ENCODE measurements at places on chromosomes 2 and 18.

DNA sequence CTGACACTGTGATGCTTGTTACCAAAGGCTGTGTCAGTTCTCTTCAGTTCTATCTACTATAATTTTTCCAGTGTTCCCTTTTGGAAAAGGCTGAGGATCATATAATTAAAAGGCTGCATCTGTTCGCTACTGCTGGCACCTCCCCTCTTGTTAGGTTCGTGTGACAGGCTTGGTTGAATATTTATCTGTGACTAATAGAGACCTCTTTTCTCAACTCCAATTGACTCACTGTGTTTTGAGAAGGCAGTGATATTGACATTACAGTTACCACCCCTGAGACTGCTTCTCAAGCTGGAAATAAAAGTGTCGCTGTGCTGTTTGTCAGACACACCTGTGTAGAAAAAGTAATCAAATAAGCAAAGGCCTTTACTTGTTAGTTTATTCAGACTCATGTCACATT lies 205.5 kb upstream of the KCNH7 start:
- no peak for DNase-seq

DNA sequence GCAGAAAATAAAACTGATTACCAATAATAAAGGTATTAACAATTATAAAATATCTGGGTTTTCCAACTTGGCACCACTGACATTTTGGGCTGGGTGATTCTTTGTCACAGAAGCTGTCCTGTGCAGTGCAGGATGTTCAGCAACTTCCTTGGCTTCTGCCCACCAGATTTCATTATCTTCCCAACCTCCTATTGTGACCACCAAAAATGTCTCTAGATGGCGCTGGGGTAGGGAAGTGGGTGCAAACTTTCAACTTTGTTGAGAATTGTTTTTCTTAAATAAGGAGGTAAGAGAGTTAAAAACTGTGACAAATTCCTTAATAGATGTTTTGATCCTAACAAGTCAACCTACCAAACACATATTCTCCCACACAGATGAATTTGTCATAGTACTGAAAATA lies 90.1 kb downstream of the GAREM1 start:
- DNase-seq, result no peak

DNA sequence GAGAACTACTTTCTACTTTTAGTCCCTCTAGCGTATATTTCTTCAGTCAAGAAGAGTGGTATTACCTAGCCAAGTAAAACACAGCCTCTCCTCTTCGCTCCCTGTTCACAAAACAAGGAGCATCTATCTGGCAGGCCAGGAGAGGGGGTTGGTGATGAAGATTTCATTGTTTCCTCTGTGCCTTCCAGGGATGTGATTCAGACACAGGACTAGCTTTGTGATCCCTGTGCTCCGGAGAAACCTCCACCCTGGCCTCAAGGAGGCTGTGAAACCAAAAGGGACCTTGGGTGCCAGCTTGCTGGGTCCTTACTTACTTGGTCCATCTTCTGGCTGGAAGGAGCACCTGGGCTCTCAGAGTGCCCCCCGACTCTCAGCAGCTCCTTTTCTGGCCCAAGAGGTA lies 5.7 kb downstream of the RHOB start:
- DNase-seq, result no peak

DNA sequence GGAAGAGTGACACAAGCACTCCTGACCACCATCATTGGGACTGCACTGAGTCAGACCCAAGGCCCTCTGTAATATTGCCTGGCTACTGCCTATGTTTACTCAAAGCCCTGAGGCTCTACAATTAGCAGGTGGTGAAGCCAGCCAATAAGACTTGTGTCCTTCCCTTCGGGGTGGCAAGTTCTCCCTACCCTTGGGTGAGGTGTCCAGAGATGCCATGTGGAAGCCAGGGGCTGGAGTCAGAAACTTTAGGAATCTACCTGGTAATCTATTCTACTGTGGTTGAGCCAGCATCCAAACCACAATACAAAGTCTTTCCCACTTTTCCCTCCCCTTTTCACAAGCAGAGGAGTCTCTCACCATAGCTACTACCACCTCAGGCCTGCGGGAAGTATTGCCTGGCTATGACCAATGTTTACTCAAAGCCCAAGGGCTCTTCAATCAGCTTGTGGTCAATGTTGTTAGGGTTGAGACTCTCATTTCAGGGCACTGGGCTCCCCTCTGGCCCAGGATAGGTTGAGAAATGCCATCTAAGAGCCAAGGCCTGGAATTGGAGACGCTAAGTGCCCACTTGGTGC lies 17.6 kb downstream of the DHRS9 start:
- DNase-seq, result no peak

- DNase-seq, result no peak
Measured at GRCh38 chr2:147826278-147827087, 18.3 kb upstream of the ACVR2A start.

- DNase-seq, result no peak
Measured at GRCh38 chr2:56416500-56417176, 232.8 kb downstream of the CCDC85A start.

- DNase-seq, result no peak
Measured at GRCh38 chr2:126981476-126981875, 82.8 kb downstream of the TEX51 start.

GRCh38 chr2:19914266-19914975 lies 12.6 kb upstream of the TTC32 start:
- DNase-seq, result no peak

DNA sequence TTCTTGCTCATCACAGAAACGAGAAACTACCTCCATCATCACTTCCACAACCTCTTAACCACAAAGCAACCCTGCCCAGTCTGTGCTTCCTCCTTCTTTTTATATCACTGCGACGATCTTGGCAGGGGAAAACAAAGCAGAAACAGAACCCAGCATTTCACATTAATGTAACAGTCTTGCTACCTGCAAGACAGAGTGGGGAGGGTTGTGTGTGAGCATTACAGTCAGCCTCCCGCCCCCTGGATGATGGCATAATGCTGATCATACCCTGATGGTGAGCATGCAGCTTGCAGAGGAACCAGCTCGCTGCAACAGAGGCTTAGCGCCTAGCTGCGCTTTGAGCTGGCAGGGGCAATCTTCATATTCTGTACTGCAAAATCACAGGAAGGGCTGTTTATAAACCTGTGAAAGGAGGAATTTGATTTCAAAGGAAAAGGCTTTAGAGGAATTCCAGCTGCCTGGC lies 376.1 kb downstream of the IRS1 start:
- no peak for DNase-seq

DNA sequence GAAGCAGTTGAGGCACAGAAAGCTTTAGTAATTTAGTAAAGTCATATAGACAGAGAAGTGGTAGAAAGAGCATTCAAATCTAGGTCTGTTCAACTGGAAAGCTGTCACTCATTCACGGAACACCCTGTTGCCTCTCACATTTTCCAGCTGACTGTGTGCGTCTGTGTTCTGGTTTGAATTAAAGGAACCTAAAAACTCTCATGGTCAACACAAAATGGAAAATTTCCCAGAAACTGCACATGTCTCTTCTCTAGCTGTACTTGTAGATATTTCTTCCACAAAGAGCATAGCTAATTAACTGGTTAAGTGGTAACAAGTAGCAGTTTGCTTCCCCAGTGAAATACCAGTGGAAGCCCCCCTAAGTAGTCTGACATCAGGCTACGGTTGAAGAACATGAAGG lies 390.8 kb downstream of the TGIF1 start:
- DNase-seq, result no peak

DNA sequence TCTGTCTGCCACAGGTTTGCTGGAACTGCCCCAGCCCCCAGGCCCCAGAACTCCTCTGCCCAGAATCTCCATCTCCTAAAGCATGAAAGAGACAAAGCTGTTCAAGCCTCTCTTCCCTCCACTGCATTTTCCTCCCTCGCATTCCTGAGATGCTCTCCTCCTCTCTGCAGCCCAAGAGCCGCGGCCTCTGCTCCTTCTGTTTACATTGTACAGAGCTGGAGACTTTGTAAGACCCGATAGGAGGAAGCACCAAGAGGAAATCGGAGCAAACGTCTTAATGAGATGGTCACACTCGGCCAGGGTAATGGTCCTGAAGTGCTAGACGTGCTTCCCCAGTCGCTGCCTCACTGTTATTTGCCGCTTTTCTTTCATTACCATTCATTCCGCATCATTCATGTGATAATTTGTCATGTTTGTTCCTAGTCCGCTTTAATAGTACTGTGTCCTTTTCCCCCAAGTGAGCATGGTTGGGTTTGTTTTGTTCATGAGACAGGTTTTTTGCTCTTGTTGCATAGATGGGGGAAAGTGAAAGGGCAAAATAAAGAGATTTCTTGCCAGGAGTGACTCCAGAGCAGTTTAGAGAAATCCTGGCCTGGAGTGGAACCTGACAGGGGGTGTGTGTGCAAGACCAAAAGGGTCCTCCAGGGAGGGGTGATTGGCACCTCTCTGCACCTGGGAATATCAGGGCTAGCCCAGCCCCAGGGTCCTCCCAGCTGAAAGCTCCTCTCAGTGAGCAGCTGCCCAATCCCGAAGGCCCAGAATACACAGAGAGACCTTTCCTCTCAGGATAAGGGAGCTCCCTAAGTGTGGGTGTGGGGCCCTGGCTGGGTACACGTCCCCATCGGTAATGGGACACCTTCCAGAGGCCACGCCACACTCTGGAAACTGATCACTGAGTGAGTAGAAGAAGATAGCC lies 44.9 kb upstream of the ID2 start:
- no peak for DNase-seq

- no peak for DNase-seq
Measured at GRCh38 chr2:75605770-75606529, 40.6 kb upstream of the MRPL19 start.

DNA sequence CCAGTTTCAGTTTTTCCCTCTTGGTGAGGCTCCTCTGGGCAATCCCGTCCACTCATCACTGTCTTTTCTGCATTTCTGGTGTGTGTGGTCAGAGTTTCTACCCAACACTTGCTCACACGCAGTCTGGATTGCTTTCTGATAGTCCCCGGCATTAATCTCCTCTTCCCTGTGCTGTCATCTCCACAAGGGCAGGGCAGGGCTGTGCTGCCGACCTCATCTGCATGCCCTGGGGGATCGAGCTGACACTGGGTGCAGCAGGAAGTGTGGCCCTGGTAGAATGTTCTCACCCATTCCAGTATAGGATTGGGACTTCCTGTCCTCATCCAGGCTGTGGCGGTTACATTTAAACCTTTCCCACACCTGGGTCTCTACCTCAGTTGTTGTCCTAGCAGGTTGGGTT lies 80.0 kb upstream of the FAM136A start:
- DNase-seq, result no peak

DNA sequence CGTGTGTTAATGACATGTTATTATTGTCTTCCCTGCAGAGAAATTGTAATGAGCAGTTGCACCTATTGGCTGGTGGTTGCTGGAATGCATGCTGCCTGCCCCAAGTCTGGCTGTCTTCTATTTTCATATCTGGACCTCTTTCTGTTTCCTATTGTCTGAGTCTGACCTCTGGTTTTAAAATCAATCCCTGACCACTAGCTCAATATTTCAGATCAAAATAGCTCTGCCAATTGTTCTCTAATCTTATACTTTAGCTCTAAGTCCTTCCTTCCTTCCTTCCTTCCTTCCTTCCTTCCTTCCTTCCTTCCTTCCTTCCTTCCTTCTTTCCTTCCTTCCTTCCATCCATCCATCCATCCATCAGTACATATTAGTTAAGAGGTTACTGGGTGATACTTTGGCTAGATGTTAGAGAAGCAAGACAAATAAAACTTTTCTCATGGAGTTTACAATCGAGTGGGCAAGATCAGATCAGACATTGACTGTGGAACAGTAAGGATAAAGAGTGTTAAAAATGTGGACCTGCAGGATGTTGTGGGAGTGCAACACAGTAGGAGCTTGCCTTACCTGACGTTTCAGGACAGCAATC lies 417.1 kb downstream of the SOCS6 start:
- no peak for DNase-seq

DNA sequence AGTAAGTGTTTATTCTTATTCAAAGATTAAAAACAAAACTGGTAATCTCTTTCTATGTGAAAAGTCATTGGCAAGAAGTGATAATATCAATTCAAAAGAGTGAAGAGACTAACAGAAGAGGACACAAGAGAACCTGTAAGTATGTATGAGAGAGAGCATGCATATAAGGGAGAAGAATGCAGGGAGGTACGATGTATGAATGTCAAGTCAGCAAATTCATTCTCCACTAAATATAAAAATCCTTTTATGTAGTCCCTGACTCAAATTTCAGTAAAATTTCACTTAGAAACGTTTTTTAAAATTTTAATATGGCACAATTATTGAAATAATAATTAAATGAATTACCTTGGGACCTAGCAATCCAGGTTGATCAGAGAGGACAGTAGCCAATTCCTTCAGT lies 55.3 kb downstream of the NCKAP1 start:
- no peak for DNase-seq

DNA sequence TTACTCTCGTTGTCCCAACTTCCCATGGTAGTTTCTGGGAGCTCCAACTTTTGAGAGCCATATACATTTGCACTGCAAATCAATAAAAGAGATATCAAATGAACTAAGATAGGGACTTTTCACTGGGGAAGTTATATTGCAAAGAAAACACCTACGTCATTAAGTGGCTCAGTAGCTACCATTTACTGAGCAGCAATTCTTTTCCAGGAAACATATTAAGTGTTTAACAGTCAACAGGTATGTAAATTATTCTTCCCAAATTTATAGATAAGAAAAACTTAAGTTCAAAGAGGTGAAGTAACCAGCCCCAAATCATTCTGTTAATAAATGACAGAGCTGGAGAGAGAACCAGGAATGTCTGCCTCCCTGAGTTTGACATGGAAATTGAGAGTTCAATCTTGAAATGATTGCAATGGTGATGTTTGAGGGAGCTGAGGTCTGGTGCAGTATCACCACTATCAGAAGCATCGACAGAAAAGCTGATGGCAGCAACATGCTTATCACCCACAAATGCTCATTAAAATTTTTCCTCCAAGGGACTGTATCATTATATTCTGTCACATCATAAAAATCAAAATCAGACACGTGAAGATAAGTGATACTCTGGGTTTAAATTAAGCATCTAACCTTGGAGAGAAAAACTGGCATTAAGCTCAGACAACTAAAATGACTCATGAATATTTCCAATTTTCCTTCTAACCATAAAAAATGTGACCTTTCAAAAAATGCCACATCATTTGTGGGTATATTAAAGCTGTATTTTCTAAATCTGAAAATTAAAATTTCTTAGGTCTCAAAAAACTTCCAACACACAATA lies 43.4 kb downstream of the GAREM1 start:
- no peak for DNase-seq

DNA sequence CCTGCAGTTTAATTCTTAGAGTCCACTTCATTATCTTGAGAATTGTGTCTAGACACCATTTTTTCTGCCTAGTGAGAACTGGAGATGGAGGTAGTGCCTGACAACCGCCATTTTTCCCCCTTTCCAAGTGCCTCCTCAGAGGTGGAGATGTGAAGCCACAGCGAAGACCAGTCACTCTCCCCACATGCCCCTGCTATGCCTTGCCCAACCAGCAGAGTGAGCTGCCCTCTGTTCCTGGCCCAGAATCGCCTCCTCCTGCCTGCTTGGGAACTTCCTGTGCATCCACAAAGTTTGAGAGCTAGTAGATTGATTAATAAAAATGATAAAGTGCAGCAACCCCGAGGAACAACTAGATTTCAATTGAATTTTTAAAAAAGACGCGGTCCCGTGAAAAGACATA lies 123.3 kb downstream of the CLIP4 start:
- no peak for DNase-seq

DNA sequence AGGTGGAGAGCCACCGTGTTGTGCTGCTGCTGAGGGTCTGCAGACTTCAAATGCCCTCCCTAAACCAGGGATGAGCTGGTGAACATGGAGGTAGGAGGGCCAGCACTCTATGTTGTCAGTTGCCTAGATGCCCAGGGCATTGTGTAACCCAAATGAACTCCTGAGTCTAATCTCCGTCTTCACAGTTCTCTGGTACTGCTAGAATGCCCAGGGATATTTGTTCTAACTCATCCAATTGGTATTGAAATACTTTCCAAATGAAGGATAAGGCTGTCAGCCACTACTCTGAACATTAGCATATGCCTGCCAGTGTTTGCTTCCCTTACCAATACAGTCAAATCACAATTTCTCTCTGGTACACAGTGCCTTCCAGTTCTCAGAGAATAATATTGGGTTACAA lies 492.6 kb downstream of the SLC4A3 start:
- no peak for DNase-seq
